Body of pancreas (tissue), 4 donors: ENCODE measurements at places on chromosomes 3 and 15. TPM values are rescaled to one million over a fixed set of nuclear protein-coding genes. Genes with fewer than 3 reads are reported as not detected.

GRCh38 chr3:53585627-53586026, 91.2 kb downstream of the CACNA1D start:
- no peak for DNase-seq

DNA sequence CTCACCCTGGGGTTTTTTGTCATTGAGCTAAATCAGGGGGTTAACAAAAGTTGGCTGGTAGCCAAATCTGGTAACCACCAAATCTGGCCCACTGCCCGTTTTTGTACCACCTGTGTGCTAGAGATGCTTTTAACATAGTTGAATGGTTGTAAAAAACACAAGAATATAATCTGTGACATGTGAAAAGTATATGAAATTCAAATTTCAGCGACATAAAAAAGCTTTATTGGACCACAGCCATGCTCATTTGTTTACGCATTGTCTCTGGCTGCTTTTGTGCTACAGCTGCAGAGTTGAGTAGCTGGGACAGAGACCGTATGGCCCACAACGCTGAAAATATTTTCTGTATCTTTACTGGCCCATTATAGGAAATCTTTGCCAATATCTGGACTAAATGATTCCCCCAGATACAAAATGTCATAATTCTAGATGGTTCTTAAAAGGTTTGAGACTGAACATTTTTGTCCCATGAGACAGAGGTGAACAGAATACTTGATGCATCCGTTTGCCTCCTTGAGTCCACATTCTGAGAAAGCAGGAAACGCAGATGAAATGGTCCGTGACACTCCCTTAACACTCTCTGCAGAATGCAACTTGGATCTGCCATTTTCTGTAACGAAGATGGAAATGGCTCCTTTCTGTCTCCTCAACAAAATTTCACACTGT, 120.9 kb upstream of the PDZRN3 start:
- no peak for DNase-seq

DNA sequence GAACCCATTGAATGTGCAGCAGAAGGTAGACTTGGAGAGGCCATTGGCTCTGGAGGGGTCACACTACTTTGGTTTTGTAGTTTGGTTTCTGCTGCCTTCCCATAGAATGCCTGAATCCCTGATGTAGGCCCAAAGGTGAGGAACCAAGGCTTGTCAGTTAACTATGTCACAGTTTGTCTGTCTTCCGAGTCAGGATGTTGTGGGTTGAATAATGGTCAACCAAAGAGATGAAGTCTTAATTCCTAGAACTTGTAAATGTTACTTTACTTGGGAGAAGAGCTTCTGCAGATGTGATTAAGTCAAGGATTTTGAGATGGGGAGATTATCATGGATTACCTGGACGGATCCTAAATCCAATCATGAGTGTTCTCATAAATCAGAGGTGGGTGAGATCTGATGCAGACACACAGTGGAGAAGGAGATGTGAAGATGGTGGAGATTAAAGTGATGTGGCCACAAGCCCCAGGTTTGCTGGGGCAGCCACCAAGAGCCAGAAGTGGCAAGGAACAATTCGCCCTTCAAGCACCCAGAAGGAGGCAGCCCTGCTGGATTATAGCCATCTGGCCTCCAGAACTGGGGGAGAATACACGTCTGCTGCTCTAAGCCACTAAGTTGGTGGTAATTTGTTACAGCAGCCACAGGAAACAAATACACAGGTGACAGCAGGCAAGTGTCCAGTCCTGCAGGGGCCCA, 2.3 kb upstream of the CCR8 start:
- no peak for DNase-seq

DNA sequence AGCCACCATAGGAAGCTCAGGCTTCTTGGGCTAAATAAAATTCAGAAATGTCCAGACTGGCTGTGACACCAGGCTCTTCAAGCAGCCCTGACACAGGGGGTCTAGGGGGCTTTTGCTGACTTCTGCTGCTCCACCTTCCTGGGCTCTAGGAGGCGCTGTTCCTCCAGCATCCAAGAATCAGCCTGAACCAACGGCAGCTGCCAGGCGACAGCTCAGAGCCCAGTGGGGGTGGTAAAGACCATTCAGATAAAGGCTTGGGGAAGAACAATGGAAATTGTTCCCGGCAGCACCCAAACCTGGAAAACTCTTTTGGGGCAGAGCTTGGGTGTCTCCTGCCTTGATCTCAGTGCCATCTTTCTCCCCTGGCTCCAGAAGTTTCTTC, 21.6 kb upstream of the PSTPIP1 start:
- DNase-seq = no peak

GRCh38 chr15:28952666-28953491, 67.1 kb downstream of the APBA2 start:
- DNase-seq = peak; percentile 1

GRCh38 chr15:68638953-68639515, 60.2 kb downstream of the CORO2B start:
- DNase-seq = no peak

DNA sequence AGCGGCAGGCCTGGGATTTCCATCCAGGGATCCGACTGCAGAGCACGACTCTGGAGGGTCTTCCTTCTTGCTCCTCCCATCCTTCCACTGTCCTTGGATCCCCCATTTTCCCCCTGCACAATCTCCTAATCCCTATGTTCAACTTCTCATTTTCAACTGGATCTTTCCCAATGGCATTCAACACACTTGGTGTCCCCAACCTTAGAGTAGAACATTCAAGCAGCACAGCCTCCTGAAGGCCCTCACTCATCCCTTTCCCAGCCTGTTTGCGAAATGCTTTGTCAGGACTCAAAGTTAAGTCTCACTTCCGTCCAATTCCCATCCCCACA, 32.3 kb downstream of the RPN1 start:
- no peak for DNase-seq

DNA sequence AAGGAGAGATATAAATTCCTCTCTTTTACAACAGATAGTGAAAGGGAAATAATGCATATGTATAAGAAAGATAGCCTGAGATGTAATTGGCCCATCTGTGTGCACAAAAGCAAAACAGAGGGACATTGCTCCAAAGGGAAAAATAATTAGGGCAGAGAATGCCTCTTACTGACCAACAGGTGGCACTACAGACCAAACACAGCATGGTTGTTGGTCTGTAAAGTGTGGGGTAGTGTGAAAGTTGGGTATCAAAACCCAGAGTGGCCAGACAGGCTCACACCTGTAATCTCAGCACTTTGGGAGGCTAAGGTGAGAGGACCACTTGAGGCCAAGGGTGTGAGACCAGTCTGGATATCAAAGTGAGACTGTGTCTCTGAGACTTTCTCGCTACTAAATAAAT, 4.5 kb upstream of the TLNRD1 start:
- DNase-seq = no peak

Gene GOLGA6A
- total RNA-seq = not detected

Gene CFAP100
- total RNA-seq = not detected

Gene FGD5
- total RNA-seq = 7.8 TPM

Gene GOLGA8T
- total RNA-seq = not detected
